Activated naive CD8-positive, alpha-beta T cell treated with anti-CD3 and anti-CD28 coated beads, Interleukin-2, amount 10 ng/mL, durations not matched to agents 7 days and 5 days (primary cell): ENCODE measurements at places on chromosomes 11 and 22. TPM values are rescaled to one million over a fixed set of nuclear protein-coding genes. Genes with fewer than 3 reads are reported as not detected.

DNA sequence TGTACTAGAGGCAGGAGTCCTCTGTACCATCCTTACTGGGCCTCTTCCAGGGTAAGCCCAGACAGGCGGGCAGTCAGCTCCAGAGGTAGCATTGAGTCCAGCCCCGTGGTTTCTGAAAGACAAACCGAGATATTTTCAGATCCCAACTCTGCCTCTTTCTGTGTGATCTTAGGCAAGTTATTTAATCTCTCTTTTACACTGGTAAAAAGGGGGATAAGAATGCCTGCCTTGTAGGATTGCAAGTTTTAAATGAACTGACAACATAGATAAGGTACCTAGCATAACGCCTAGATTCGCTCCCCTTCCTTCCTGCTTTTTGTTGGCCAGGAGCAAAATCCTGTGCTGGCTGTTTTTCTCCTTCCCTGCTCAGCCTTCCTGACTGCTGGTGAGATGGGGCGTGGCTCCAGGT is 56.4 kb upstream of the NNMT start:
- DNase-seq: no peak

DNA sequence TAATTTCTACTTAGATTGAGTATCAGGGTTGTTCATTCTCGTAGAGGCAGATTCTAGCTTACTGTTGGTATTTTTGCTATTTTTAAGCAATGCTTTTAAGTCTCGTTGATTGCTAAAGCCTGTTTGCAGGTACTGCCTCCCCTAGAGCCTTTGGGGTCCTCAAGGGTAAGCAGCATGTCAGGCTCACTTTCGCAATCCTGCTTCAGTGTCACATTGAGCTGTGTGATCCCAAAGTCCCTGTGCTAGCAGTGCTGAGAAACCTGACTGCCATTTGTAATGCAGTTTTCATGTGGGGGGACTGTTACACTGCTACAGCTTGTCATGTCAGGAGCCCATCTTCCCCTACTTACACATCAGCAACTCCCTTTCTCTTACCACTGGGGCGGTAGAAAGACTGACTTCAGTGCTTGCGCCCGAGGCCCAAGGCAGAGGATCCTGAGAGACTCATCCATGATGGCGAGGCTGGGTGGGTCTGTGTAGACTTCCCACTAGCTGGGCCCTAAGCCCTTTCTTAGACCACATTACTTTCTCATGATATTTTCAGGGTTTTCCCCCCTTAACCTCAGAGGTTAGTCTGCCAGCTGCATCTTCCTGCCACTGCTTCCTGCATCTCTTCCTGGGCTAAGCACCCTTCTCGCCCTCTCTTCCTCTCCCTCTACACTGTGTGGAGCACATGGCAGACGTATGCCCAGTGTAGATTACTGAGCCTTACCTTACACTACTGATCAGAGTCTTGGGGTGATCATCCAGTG is 40.8 kb upstream of the ST14 start:
- no peak for DNase-seq

Gene GGT1
- 25.4 TPM for total RNA-seq

- DNase-seq: no peak
These were observed 23.0 kb downstream of the USP47 start for GRCh38 chr11:11864803-11865202.

- DNase-seq: no peak
These were observed 118.7 kb upstream of the LARGE1 start for GRCh38 chr22:34038801-34039555.

DNA sequence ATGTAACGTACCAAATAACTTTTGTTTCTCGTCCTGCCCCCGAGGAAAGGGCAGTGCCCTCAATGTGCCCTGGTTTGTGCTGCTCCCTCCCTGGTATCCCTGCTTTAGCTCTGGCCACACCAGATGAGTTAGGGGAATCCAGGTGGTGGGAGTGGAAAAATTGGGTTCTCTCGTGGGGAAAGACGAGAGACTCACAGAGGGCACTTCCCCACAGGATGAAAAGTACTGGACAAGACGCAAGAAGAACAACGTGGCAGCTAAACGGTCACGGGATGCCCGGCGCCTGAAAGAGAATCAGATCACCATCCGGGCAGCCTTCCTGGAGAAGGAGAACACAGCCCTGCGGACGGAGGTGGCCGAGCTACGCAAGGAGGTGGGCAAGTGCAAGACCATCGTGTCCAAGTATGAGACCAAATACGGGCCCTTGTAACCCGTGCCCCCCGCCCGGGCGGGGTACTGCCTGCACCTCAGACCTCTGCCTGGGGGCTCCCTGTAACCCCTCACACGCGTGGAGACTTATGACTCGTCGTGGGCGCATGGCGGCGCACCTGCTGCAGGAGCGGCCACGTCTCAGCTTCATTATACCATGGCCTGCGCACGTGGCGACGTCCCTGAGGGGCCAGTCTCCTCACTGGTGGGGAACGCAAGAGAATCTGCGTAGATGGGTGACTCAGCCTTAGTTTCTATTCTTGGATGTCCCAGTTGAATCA is 13.9 kb downstream of the TEF start:
- no peak for DNase-seq

Gene OR5P2
- total RNA-seq: not detected
